ENCODE measurements at places on chromosomes 4 and X.
A peak's percentile ranks its signal among the peaks of the same experiment; 100 is the strongest.

- no peak for DNase-seq
These were observed 137.4 kb upstream of the GUCY1A1 start for GRCh38 chr4:155529272-155529671.

DNA sequence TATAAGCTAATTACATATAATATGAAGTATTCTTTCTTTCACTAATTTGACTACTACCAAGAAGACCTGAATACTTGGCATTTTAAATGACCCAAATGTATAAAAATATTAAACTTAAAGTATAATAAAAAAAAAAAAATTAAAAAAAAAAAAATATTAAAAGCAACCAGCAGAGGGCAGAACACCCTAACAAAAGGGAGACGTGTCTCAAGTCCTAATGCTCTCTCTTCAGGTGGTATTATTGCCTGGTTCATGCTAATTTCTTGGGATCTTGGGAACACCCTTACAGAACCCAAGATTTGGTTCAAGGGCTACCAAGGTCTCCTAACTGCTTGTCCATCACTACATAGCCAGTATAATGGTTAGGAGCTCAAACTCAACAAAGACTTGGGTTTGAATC, 754.8 kb downstream of the RAB28 start:
- DNase-seq: no peak

- DNase-seq: no peak
These were observed 30.7 kb upstream of the WDR17 start for GRCh38 chr4:176034936-176035335.

DNA sequence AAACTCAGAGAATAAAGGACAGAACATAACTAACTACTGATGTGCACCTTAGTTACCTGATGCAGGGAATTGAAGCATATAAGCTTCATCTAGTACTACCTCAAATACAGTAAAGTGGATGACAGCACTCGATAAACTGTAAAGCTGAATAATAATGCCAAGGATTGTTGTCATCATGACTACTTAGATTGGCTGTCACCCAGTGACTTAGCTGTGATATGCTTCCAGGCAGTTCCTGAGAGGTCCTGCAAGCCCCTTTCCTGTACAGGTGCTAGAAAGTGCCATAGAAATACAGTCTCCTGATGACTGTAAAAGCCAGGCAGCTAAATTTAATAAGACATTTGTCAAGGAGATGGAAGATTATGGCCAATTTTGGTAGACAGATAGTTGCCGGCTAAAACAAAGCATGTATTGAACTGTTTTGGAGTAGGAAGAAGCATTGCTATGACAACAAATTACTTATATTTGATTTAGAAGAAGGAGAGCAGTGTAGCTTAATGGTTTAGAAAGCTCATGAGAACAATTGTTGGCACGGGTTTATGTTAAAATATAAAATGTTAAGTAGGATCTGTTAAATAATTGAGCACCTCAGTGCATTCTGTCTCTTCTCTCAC, 29.7 kb downstream of the TMEM164 start:
- no peak for DNase-seq

DNA sequence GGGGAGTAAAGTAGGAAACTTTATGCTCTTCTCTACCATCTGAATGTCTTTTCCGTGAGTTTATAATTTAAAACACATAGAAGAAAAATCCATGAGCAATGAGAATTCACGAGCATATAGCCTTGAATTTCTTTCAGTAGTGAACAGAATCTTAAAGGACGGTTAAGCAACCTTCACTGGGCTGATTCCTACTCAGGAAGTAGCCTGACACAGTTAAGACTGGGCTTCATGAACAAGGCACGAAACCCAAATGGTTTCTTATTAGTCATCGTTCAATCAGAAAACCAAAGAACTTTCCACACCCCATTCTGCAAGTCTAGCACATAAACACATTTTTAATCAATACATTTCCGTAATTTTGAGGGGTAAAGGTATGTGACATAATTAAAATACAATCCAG, 95.8 kb downstream of the SH3KBP1 start:
- DNase-seq: no peak

- no peak for DNase-seq
These were observed 138.8 kb upstream of the BANK1 start for GRCh38 chr4:101651778-101652177.

GRCh38 chr4:37453281-37453998, 208.9 kb downstream of the NWD2 start:
- peak; percentile 36 for DNase-seq

DNA sequence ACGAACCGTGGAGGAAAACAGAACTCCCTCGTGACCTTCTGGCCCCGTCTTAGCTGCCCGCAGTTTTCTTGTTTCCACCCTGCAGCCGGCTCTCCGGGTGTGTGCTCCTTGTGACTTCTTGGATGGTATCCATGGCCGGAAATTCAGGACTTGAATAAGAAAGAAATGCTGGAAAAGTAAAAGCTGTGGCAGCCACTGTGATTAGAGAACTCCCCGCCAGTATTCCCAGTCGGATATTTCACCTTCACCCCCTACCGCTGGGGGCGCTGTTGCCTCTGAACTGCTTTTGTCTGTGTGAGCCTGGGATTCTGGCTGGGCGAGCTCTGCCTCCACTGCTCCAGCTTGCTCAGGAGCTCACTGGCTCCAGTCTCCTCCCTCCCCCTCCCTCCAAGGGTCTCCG, 41.5 kb upstream of the CYP4V2 start:
- DNase-seq: peak; percentile 78

DNA sequence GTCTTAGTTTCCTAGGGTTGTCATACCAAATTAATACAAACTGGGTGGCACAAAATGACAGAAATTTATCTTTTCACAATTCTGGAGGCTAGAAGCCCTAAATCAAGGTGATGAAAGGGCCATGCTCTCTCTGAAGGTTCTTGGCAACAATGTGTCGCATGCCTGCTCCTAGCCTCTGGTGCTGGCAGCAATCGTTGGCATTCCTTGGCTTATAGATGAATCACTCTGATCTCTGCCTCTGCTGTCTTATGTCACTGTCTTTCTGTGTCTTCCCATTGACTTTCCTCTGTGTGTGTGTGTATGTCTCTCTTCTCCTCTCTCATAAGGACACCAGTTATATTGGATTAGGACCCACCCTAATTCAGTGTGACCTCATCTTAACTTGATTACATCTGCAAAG, 15.9 kb upstream of the INTU start:
- DNase-seq: no peak

DNA sequence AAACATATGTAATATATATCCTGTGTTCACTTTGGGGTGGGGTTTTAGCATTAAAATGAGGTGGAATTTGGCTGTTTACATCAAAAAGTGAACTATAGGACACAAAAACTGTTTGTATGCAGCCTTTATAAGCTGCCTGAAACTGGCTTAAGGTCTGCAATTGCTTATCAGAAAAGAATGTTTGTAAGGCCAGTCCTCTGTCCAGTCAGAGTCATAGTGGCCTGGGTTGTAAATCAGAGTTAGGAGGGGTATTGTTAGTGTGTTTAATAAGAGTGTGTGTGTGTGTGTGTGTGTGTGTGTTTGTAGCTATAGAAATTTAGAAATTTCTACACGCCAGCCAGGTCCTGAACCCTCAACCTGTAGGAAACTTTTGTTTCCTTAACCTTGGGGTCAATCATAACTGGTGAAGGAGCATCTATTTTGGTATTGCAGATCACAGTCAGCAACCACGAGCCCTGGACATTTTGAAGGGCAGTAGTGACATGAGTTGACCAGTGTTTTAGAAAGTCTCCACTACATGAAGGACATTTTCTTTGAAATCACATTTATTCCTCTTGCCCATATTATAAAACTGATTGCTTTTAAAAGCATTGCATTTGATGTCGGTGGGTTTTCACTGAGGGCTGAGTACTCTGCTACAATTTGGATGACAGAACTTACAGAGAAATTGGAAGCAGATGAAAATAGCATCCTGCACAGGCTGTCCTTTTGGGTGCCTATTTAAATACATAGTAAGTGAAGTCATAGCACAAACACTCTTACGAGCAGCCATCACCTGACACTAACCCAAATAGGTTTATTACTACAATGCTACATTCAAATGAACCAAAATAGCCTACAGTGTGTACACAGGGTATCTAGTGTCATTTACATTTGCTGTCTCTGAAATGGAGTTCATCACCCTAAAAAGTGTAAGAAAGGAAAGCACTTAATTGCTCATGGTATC, 11.2 kb upstream of the TMEM154 start:
- DNase-seq: no peak

DNA sequence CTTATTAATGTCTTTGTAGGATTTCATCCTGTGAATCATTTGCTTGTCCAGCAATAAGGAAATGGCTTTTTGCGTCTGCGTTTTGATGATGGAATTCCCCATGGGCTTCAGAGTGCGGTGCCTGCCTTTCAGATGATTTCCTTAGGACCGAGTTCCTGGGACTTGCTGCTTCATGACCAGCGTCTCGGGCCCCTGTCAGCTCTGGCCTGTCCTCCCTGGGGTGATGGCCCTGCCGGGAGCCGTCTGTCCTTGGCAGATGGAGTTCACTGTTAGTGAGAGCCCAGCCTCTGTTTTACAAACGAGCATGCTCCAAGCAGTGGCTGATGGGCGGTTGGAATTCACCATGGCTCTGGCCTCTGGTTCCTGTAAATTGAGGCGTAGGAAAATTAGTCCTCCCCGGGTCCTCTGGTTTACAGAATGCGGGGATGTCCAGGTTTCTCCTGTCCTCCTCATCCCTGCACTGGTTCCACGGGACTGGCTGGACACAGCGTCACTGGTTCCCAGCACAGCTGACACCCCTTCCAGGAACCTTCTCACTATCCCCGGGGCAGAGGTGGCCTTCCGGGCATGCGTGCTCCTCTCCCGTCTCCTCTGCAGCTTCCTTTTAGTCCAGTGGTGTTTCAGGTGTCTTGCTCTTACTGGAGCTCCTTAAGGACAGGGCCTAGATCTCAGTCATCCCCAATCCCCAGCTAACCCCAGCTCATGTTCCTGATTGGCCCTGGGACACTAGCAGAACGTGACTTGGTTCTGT, 34.9 kb downstream of the TBC1D14 start:
- DNase-seq: no peak
